ENCODE measurements at places on chromosomes 11 and 22. TPM values are rescaled to one million over a fixed set of nuclear protein-coding genes. Genes with fewer than 3 reads are reported as not detected.

The OR51B4 gene
- total RNA-seq = 0.57 TPM

The UPK2 gene
- total RNA-seq = 0.89 TPM

The IGF2 gene
- 120 TPM for total RNA-seq

The OLFML1 gene
- 0.35 TPM for total RNA-seq

The KCNQ1 gene
- 7.8 TPM for total RNA-seq

- no peak for DNase-seq
Observed at GRCh38 chr11:36139767-36140166, 149.5 kb downstream of the COMMD9 start.

- no peak for DNase-seq
Observed at GRCh38 chr22:30247974-30248373, 1.4 kb upstream of the LIF start.

GRCh38 chr11:131874070-131874469 is 503.7 kb downstream of the NTM start:
- no peak for DNase-seq

GRCh38 chr11:118295815-118296454 is 8.6 kb upstream of the CD3E start:
- peak; percentile 28 for DNase-seq

- no peak for DNase-seq
Observed at GRCh38 chr22:44755956-44756361, 3.6 kb downstream of the ARHGAP8 start.

DNA sequence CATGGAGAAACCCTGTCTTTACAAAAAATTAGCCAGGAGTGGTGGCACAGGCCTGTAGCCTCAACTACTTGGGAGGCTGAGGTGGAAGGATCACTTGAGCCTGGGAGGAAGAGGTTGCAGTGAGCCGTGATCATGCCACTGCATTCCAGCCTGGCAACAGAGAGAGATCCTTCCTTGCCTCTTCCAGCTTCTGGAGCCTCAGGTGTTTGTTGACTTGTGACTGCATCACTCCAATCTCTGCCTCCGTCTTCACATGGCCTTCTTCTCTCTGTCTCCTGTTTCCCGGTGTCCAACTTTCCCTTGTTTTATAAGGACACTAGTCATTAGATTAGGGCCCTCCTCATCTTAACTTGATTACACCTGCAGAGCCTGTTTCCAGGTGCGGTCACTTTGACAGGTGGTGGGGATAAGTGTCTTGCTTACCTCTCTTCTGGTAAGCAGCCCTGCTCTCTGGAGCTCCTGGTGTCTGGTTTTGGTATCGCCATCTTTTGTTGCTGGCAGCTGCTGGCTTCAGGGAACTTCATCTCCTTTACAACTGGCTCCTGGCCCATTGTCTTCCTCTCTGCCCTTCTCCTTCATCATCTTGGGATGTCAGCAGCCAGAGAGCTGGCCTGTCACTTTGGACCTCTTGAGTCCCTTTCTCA is 8.2 kb upstream of the USP2 start:
- DNase-seq = no peak

DNA sequence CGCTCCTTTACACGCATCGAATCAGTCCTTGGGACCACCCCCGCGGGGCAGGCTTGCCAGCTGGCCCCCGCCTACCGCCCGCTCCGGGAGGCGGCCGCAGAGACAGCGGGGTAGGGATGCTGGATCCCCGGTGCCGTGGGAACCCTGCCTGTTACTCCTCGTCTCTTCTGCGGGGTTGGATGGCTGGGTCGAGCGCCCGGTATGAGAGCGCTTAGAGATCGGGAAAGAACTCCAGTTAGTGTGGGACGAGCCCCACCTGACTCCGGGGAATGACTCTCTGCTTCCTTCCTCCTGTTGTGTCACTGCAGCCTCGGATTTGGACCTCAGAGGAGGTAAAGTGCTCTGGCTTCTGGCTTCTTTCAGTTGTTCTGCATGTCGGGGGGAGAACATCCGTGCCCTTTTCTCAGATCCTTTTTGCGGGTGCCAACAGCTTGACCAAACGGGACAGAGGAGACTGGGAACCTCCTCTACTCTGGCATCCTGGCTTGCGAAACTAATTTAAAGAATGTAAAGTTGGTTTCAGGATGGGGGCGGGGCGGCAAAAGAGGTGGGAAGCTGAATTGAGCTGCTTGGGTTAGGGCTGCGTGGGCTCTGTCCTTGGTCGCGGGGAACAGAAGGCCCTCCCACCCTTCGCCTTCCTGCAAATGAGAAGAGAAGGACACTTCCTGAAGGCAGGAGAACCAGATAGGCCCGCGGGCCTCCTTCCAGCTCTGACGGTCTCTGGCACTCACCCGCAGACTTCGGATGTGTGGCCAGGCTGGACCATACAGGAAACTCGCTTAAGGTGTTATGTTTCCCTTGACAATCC is 938 bp downstream of the LAYN start:
- DNase-seq = peak; percentile 94

- no peak for DNase-seq
Observed at GRCh38 chr11:117620659-117621058, 176.4 kb downstream of the DSCAML1 start.

All from cardiac muscle cell (in vitro differentiated cells and primary cell).